ENCODE measurements at places on chromosomes 4 and X.

GRCh38 chr4:36237366-36238313 is 6.7 kb downstream of the ARAP2 start:
- no peak for DNase-seq

- no peak for DNase-seq
These were observed 2.9 kb upstream of the CFP start for GRCh38 chrX:47632666-47633065.

DNA sequence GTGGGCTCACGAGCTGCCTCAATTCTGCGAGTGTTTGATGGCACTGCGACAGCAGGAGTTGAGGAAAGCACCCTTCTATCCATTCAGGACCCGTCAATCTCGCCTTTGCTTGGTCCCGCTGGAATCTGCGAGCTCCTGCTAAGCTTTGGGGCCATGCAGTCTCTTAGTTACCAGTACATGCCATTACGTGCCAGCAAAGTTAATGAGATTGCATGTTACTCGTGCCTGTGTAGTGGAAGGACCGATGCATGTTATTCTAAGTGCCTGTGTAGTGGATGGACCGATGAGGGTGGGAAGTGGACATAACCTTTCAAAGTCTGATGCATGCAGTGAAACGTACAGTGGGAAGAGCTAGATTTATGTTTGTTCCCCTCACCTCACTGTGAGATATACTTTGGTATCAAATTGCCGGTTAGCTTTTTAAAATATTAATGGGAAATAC is 569 bp downstream of the RPS3A start:
- DNase-seq, result no peak

DNA sequence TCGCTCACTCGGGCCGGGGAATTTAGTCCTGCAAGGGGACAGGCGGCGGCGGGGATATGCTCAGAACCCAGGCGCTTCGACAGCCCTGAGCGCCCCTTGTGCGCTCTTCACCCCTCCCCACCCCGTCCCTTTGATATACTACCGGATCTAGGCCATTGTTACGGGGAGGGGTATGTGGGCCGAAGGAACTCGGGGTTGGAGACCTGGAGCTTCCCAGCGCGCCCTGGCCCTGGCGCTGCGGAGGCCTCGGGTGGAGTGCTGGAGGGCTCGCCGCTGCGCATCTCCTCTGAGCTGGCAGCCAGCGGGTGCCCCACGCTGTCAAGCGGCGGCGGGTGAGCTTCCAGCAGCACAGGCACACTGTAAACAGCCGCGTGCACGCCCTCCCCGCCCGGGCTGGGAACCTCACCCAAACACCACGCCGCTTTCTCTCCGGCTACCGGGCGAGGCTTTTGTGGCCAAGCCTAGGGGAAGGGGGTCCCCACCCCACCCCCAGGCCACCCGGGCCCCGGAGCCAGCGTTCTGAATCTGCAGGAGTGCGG is 54.5 kb upstream of the BCOR start:
- DNase-seq, result peak; percentile 29

DNA sequence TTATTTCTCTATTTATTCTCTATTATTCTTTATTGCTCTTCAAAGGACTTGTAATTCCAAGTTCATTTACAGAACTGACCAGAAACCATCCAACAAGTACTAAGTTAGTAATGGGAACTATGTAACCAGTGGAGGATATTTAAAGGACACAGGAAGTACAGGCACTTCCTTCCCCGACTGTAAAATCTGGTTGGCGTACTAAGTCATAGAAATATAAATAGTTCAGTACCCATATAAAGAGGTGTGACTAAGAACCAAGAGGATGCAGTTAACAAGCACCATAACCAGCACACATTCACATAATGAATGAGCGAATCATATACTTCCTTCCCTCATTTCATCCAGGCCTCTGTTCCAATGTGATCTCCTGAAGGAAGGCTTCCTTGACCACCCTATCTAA is 3.6 kb upstream of the EIF4E start:
- DNase-seq, result no peak

DNA sequence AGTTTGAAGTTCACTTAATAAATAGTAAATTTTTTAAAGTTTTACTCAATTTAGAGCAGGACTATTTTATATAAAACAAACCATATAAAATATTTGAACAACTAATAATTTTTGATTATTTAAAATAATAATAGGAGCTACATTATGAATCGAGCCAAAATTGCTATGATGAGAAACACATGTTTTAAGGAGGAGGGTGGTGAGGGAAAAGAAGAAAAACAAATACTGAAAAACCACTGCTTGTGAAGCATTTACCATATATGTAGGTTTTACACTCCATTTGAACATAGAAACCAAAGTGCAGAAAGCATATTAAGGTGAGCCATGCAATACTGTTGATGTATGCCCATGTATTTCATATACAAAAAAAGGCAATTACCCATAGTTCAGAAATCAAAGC is 448.9 kb downstream of the FSTL5 start:
- no peak for DNase-seq

Measured in stimulated activated naive CD8-positive, alpha-beta T cell treated with anti-CD3 and anti-CD28 coated beads, Interleukin-15, amount 100 ng/mL, for 72 hours (primary cell).